ENCODE measurements at places on chromosomes 11 and 22.

- no peak for DNase-seq
Measured at GRCh38 chr22:17268501-17269223, 49.4 kb upstream of the ADA2 start.

- DNase-seq = no peak
Measured at GRCh38 chr11:45320371-45320770, 34.2 kb upstream of the SYT13 start.

GRCh38 chr11:78212586-78213371 lies 24.1 kb downstream of the USP35 start:
- no peak for DNase-seq

- DNase-seq = no peak
Measured at GRCh38 chr22:23282089-23282501, 101.8 kb downstream of the BCR start.

DNA sequence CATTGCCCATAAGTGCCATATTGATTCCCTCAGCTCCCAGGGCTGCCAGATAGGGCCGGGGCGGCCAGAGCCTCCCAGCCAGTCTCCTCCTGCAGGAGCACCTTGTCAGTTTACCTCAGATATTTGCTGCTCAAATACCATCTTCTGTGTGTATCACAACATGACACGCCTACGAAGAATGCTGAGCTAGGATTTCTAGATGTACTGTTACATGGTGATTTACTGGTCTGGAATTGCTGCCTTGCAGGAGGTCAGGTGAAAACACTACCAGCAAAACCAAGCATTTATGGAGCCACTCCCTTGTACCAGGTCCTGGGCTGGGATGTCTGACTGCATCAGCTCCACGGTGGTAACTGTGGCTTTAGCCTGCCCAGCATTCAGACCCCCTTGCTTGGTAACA lies 11.8 kb downstream of the MICAL3 start:
- no peak for DNase-seq

DNA sequence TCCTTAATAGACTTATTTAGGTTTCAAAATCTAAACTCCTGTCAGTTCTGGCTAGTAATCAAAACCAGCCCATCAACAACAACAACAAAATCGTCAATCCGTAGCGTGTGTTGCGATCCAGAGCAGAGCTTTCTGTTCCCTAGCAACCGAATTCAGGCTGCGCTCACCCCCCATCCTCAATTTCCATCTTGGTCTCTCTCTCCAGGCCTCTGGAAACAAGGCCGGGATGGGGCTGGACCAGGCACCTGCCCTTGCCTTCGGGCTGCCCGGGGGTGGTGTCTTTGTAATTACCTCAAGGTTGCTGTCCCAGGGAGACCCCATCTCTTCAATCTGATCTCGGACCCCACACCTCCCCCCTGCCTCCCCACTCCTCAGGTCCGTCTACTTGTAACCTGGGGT lies 1341.5 kb downstream of the BRD1 start:
- DNase-seq = no peak

GRCh38 chr11:9396752-9397151 lies 12.3 kb downstream of the IPO7 start:
- no peak for DNase-seq

GRCh38 chr11:60875366-60876167 lies 8.2 kb downstream of the ZP1 start:
- no peak for DNase-seq

DNA sequence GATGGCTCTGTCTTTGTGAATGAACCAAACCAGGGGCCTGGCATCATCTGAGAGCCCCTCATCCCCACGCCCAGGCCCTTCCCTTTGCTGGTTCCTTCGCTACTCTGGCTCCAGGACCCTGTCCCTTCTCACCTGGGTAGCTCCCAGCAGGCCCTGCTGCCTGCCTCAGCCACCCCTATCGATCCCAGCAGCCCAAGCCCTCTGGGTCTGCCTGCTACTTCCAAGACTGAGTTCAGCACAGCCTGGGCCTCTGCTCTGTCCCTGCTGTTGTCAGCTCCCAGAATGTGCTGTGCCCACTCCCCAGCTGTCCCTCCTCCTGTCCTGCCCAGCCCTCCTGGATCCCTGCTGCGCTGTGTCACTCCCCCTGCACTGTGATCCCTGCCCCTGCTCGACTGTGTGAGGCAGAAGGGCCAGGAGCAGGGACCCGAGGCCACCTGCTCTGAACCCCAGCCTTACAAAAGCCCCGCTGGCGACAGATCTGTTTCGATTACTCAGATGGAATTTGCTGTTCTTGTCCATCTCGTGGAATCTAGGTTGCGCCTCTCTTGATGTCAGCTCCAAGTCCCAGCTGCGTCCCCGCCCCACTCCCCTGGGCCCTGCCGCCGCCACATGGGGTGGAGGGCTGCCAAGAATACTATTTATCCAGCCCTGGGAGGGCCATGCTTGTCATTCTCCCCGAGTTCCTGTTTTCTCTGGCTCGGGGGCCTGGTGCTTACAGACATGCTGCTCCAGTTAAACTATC lies 13.0 kb downstream of the MRPL21 start:
- peak; percentile 49 for DNase-seq

- DNase-seq = no peak
Measured at GRCh38 chr11:68667511-68668500, 16.5 kb upstream of the GAL start.

DNA sequence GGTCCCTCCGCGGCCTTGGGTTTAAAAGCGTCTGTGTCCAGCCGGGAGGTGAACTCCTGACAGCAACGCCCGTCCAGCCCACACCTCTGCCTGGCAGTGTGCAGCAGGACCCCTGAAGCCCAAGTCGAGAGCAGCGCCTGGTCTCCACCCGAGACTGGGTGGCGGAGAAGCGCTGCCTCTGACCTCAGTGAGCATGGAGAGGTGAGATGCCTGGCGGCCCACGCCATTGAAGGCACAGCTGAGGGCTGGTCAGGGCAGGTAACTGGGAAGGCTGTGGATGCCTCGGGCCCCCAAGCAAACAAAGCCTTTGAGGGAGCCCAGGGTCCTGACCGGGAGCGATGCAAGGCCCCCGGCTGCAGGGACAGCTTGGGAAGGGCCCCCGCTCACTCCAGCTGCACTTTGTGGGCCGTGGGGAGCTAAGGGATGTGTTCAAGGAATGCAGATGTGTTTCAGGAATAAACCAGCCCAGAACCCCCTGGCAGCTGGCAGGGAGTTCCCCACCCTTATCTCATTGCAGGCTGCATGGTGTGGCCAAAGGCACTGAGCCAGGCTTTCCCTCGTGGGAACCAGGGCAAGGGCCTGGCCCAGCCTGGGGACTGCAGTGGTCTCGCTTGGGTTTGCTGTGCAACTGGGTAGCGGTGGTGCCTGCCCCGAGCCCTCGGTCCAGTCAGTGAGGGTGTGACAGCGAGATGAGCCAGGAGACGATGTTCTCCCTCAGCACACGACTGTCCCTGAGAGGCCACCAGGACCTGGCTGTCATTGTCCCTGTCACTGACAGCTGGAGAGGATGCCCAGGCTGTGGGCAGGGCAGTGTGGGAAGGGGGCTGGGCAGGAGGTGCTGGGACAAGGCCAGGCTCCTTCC lies 92.5 kb downstream of the WNT7B start:
- no peak for DNase-seq

DNA sequence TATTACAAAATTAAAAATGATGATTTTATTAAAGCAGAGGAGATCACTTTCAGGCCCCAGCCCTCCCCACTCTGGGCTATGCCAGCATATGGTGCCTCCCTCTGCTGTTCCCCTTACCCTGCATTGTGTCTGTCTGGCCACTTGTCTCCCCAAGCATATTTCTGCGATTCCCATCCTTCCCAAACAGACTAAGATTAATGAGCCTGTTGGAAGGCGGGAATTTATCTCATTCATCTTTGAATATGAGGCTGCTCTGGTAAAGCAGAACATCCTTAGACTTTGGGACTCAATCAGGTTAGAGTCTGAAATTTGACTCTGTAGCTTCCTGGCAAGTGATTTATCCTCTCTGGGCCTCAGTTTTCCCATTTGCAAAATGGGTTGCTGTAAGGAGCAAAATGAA lies 25.7 kb downstream of the AMPD3 start:
- DNase-seq = no peak

- no peak for DNase-seq
Measured at GRCh38 chr22:33932997-33933396, 12.7 kb upstream of the LARGE1 start.

GRCh38 chr22:33472462-33473344 lies 414.5 kb upstream of the SYN3 start:
- no peak for DNase-seq

GRCh38 chr11:18491924-18492323 lies 34.8 kb downstream of the TSG101 start:
- DNase-seq = no peak

GRCh38 chr11:118672846-118673245 lies 6.6 kb downstream of the TREH start:
- no peak for DNase-seq

- DNase-seq = no peak
Measured at GRCh38 chr11:93248602-93249001, 50.8 kb upstream of the SLC36A4 start.

DNA sequence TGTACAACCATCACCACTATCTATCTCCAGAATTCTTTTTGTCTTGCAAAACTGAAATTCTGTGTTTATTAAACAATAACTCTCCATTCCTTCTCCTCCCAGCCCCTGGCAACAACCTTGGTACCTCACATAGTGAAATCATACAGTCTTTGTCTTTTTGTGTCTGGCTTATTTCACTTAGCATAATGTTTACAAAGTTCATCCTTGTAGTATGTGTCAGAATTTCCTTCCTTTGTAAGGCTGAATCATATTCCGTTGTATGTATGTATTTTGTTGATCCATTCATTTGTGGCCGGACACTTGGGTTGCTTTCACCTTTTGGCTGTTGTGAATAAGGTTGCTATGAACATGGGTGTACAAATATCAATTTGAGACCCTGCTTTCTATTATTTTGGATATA lies 243.7 kb upstream of the TBCEL start:
- DNase-seq = no peak

DNA sequence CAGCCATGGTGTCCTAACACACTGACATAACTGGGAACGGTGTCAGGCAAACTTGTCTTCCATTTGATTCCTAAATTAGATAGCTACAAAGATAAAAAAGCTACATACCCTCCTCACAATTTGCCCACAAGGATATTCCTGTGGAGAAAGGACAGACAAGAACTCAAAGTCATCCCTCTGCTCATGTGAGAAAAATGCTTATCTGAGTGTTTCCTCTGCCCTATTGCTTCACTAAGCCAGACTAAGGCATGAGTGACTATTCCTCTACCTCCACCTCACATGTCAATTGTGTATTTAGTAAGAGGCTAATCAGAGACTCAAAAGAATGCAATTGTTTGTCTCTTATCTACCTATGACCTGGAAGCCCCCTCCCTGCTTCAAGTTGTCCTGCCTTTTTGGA lies 247.7 kb downstream of the DDX10 start:
- no peak for DNase-seq

- no peak for DNase-seq
Measured at GRCh38 chr11:133383689-133384088, 148.6 kb downstream of the OPCML start.

GRCh38 chr11:13249177-13249576 lies 28.4 kb upstream of the BMAL1 start:
- no peak for DNase-seq

DNA sequence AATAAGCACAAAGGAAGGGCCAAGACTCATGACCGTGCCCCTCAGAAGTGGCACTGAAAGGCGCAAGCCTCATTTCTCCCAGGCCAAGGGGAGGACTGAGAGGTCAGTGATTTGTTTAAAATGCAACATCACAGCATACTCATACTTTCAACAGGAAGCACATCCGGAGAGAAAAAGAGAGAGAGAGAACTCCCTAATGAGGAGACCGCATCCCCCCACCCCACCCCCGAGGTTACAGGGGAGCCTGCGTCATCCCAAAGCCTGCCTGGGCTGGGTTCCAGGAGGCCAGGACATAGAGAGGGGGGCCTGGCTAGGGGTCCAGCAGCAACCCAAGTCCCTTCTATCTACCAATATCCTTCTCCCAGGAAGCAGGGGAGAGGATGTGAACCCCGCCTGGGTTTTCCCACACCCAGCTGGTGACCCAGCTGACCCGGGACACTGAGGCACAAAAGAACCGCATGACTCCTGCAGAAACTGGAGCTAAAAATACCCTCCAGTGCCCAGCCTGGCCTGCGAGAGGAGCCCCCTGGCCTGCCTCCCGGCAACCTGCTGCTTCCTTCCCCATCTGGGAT lies 3.8 kb downstream of the CSNK1E start:
- DNase-seq = no peak

DNA sequence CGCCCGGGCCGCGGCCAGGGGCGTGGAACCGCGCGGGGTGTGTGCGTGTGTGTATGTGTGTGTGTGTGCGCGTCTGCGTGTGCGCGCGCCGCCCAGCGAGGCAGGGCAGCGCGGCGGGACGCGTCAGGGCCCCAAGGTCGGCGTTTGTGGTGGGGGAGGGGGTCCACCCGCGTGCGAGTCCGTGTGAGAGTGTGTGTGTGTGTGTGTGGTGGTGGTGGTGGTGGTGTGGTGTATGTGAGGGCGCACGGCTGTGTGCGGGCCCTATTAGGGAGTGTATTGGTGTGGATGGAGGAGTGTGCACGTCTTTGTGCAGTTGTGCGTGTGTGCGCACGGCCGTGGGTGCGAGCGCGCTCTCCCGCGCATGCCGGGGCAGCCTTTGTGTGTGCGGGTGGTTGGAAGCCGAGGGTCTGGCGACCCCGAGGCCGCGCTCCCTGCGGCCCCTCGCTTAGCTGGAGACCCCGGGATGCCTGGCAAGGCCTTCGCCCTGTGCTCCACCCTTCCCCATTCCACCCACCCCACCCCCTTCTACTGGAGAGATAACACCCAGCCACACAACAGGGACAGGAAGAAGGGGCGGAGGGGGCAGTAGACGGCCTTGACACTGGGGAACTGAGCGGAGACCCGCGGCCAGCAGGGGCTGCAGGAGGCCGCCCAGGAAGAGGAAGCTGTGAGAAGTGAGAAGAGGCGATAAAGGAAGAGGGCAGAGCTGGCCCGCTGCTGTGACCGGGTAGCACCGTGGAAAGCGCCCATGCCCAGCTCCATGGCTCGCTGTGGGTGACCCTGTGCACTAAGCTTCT lies 528 bp upstream of the ARRB1 start:
- peak; percentile 57 for DNase-seq

GRCh38 chr11:58977470-58977869 lies 38.2 kb downstream of the GLYATL1 start:
- no peak for DNase-seq

DNA sequence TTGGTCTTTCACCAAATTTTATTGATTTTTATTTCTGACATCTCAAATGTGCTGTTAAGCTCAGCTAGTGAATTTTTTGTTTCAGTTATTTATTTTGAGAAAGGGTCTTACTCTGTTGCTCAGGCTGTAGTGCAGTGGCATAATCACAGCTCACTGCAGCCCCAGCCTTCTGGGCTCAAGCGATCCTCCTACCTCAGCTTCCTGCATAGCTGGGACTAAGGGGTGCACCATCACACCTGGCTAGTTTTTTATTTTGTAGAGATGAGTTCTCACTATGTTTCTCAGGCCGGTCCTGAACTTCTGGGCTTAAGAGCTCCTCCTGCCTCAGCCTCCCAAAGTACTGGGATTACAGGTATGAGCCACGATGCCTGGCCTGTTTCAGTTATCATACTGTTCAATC lies 282.0 kb downstream of the SBF2 start:
- DNase-seq = no peak
